ENCODE measurements at places on chromosomes 4 and X.

GRCh38 chr4:83748711-83749110, 212.8 kb downstream of the GPAT3 start:
- DNase-seq = no peak

- no peak for DNase-seq
Observed at GRCh38 chrX:5644776-5645175, 583.9 kb downstream of the NLGN4X start.

GRCh38 chr4:44146516-44146915, 302.1 kb downstream of the KCTD8 start:
- DNase-seq = no peak

GRCh38 chr4:129167640-129168260, 71.8 kb downstream of the C4orf33 start:
- peak; percentile 5 for DNase-seq

DNA sequence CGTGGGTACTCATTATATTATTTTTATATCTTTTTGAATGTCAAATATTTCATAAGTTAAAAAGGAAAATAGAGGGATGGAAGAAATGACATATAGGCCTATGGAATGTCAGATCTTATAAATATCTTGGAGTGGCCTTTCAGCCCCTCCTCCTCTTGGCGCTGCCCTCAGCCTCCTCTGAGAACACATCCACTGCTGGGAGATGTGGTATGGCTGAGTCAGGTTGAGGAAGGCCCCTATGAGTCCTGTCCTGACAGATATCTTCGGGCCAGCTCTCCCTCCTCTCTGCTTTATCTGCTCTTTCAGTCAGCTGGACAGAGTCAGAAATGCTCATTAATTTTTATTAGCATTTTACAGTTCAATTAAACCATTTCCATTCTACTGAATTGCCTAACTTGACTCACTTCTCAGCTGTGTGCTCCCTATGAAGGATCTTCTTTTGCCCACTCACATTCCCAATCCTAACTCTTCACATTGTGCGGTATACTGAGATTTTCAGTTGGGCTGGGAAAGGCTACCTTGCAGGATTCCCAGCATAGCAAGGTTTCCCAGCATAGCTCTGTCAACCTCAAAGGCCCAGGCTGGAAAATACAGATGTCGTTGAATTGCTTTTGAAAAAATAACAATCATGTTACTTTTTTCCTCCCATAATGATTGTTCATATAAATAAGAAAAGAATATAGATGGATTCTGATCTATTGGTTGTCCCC, 128.0 kb downstream of the ARHGEF9 start:
- peak; percentile 83 for DNase-seq

DNA sequence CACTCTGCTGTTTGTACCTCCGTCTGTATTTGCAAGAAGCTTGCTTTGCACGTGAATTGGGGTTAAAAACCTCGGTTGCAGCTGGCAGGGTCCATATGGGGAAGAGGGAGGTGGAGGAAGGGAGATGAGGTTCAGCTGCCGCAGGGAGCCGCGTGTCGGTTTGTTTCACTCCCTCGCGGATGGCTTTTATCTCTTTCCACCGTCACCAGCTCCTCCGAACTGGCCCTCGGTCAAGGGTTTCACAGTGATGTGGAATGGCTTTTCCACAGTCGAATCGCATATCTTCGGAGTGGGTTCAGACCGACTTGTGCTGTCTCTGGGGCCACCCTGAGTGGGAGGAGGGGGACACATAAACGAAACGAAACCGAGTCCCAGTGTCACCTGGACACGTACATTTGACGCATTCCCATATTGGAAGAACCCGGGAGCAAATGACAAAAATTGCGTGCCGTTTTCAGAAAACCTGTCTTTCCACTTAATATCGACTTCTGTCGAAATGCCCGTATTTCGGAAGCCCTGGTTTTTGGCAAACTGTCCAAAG, 929 bp downstream of the ZBTB33 start:
- DNase-seq = peak; percentile 12

GRCh38 chrX:43590150-43590549, 65.9 kb upstream of the MAOA start:
- DNase-seq = no peak

- DNase-seq = no peak
Observed at GRCh38 chr4:1907848-1908525, 36.8 kb downstream of the NSD2 start.

- no peak for DNase-seq
Observed at GRCh38 chr4:114178392-114178791, 198.9 kb upstream of the ARSJ start.

DNA sequence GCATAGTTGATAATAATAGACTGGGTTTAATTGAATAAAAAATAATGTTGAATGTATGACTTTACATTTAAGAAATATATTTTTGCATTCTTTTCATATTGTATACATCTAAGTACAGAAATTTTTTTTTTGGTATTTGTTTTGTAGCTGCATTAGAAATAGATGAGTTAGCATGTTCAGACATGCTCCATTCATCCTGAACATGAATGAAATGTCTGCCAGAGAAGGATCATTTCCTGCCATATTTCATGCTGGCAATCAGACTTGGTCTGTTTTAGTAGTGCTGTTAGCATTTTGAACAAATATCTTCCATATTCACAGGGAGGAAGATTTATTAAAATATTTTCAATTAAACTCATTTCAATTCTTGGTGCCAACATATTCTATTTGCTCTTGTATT, 98.9 kb downstream of the FRMPD4 start:
- no peak for DNase-seq

All from fibroblast of skin of abdomen (primary cell).